Activated CD4-positive, alpha-beta T cell treated with anti-CD3 and anti-CD28 coated beads, Interleukin-2, amount 50 U/mL, for 4 hours (primary cell): ENCODE measurements at places on chromosomes 12 and 14.
A peak's percentile ranks its signal among the peaks of the same experiment; 100 is the strongest.

DNA sequence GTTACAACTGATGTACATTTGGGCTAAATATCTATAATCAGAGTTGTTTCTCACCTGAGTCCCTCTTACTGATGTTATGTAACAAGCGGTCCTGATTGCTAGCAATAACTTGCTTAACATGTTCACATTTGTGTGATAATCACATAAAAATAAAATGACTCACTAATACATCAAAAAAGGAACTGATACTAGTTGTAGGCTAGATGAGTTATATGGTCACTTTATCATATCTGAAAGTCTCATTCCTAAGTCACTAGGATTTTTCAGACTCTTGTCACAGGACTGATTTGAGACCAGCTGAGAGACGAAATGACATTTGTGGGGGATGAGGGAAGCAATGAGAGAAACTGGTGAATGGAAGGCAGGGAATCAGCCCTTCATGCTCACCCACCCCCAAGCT lies 34.3 kb downstream of the NKX2-1 start:
- no peak for DNase-seq

DNA sequence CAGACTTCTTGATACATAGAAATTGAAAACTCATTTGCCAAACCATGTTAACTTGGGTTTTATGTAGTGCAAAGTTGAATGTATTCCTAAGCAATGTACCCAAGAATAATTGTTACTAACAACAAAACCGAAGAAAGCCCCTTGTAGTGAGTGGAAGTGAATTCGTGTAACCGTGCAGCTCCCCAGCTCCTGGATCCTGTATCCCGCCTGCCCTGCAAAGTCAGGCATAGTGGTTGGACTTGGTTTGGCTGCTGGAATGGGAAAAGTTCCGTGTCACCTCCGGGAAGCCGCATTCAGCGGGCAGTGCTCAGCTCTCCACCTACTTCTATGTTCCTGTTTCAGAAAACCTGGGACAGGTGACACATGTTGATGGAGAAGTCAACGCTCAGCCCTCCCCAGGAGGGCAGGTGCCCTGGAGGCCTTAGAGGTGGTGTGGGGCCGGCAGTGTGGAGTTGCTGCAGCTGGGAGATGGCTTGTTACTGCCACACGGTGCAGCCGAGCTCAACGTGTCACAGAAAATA lies 29.2 kb upstream of the C14orf180 start:
- no peak for DNase-seq

DNA sequence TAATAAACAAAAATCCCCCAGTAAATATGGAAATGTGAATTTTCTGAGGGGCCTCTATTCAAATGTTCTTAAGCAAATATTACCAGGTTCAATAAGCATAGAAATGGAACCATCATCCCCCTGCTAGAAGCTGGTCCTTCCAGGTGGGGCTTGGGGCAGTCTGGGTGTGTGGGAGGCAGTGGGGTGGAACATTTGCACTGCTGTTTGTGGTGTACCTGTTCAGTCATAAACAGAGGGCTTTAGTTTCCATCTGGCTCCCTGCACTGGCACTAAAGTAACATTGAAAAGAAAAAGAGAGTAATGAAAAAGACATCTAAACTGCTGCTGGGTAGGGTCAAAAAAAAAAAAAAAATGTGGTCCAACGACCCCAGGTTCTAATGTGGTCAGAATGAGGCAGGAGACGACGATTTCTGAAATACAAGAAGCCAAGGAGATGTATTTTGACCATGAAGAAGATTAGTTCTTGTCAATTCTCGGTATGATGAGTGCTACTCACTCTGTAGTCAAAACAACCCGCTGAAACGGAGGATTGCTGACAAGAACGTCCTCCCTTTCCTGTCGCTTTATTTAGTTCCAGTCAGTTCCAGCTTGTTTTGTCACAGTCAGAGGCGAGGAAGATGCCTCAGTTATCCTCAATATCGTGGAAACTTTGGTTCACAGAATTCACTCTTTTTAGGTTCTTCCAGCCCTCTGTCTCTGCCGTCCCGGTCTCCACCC lies 44.2 kb upstream of the MANSC4 start:
- DNase-seq, result peak; percentile 13

DNA sequence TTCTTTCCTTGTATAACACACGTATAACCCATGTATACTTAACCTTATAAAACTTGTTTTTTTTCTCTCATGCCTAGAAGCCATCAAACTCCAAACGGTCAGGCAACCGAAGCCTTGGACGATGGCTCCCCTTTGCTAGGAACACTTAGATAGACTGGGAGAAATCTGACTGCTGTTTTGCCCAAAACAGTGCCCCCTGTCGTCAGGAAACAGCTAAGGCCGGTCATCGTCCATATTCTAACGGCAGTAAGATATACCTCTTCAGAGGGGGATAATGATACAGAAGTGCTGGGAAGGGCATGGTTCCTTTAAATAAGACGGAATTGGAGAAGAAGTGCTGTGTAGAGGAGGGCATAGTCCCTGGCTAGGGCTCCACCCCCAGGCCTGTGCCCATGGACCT lies 130.5 kb downstream of the SLC41A2 start:
- no peak for DNase-seq

- DNase-seq, result no peak
Observed at GRCh38 chr14:57464008-57464730, 29.5 kb downstream of the CCDC198 start.

GRCh38 chr12:118190266-118190665 lies 54.3 kb downstream of the PEBP1 start:
- no peak for DNase-seq

DNA sequence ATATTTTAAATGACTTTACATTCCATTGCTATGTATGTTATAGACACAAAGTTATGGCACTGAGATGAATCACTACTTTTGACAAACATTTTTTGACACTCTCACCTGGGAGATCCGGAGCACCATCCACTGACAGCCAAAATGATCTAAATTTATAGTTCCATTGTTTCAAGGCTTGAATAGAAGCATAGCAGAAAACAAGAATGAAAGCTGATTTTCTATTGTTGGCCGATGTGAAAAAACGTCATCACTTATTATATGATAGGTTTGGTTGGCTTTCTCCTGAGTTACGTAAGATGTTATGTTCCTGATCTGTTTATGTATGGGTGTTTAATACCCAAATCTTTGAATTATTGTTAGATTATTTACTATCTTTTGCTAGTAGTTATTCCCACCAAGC lies 306.2 kb downstream of the PAWR start:
- no peak for DNase-seq

- DNase-seq, result peak; percentile 24
Observed at GRCh38 chr12:51270067-51270950, at the start of gene SMAGP. SMAGP (minus strand) TSS chr12:51270415; CDS start chr12:51269278, 1,137 bp downstream.

GRCh38 chr14:97149775-97150174 lies 352.6 kb downstream of the VRK1 start:
- DNase-seq, result no peak

DNA sequence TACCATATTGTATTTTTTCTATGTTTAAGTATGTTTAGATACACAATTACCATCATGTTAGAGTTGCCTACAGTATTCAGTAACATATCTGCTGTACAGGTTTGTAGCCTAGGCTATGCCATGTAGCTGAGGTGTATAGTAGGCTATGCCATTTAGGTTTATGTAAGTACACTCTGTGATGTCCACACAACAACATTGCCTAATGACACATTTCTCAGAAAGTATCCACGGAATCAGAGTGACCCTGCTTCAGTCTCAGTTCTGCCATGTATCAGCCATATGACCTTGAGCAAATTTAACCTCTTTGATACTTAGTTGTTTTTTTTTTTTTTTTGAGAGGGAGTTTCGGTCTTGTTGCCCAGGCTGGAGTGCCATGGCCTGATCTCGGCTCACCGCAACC lies 12.7 kb downstream of the SUSD6 start:
- no peak for DNase-seq

DNA sequence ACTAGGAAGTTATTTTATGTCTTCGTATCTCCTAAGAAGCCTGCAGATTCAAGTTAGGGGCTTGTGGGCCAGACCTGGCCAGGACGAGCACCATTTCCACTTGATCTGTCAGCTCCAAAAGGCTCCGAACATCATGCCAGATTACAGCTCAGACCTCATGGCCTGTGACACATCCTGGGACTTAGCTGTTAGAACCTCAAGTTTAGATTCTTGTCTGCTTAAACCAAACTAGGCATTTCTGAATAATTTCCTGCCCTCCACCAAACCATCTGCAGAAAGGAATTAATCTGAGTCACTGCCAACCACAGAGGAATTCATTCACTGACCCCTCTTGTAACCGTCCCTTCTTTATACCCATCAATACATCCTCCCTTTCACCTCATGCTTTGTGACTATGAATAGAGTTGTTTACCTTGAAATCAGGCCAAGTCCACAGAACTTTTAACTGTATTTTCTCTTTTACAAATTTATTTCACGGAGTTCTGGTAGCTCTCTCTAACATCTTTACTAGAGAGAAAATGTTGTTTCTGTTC lies 120.3 kb downstream of the FBXL14 start:
- no peak for DNase-seq

GRCh38 chr12:108327621-108328344 lies 11.3 kb downstream of the CMKLR1 start:
- no peak for DNase-seq

GRCh38 chr12:71282020-71282419 lies 124.2 kb upstream of the TSPAN8 start:
- DNase-seq, result no peak

DNA sequence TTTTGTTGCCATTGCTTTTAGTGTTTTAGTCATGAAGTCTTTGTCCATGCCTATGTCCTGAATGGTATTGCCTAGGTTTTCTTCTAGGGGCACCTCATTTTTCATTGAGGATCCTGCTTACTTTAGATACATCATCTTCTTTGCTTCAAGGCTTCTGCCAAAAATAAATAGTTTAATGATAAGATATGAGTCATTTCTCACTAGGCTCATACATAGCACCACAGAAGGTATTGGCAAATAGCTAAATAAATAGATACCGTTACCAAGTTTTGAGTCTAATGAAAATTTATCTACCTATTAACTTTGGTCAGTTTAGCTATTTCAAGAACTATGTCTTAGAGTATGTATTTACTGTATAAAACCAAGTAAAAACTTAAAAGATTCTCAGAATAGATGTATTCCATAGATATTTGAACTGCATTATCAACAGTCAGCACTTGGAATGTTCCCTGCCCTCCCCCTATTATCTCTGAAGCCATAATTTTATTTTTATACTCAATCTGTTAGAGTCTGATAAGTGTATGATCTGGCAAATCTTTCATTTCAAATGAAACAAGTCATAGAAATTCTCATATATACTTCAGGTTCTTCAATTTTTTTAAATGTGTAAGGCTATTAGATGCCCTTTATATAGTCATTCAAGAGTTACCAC lies 310.2 kb downstream of the CCDC91 start:
- no peak for DNase-seq

GRCh38 chr14:58631732-58632131 lies 6.0 kb upstream of the DACT1 start:
- DNase-seq, result no peak

DNA sequence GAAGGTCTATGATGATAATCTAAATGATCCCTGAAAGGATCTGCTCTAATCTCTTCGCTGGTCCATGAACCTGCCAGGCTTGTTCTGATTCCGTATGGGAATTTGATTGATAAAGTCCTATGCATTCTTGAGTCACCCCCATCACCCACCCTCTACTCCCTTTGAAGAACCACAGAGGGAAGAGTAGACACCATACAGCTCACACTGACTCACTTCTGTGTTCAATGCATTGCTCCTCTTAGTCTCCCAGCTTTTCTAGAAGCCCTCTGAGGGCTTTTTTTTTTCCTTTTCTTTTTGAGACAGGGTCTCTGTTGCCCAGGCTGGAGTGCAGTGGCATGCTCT lies 18.5 kb upstream of the GPRC5A start:
- DNase-seq, result no peak

- no peak for DNase-seq
Observed at GRCh38 chr12:122023339-122024131, 1.9 kb downstream of the BCL7A start.

GRCh38 chr14:82501554-82501953 lies 967.9 kb upstream of the SEL1L start:
- no peak for DNase-seq
